ENCODE measurements at places on chromosomes 13 and 19.
A peak's percentile ranks its signal among the peaks of the same experiment; 100 is the strongest.

DNA sequence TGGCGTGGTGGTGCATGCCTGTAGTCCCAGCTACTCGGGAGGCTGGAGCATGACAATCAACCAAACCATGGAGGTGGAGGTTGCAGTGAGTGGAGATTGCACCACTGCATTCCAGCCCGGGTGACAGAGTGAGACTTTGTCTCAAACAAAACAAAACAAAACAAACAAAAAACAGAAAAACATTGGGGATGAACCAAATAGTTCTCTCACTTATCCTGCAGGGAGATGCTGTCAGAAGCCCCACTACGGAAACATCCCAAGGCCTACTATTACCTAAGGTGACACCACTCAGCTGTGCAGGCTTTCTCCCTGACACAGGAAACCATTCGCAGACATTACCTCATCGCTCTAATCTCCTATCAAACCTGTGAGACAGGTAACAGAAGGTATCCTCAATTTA lies 113.5 kb downstream of the FOXO1 start:
- no peak for DNase-seq

DNA sequence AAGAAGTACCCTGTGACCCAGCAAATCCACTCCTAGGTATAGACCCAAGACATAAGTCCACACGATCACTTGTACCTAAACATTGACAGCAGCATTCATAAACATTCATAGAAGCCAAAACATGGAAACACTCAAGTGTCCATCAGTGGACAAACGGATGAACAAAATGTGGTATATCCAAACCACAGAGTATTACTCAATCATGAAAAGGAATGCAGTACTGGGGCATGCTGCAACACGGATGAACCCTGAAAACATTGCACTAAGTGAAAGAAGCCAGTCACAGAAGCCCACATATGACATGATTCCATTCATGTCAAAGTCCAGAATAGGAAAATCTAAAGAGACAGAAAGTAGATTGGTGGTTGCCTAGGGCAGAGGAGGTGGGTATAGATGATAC lies 22.8 kb upstream of the CCNE1 start:
- no peak for DNase-seq

DNA sequence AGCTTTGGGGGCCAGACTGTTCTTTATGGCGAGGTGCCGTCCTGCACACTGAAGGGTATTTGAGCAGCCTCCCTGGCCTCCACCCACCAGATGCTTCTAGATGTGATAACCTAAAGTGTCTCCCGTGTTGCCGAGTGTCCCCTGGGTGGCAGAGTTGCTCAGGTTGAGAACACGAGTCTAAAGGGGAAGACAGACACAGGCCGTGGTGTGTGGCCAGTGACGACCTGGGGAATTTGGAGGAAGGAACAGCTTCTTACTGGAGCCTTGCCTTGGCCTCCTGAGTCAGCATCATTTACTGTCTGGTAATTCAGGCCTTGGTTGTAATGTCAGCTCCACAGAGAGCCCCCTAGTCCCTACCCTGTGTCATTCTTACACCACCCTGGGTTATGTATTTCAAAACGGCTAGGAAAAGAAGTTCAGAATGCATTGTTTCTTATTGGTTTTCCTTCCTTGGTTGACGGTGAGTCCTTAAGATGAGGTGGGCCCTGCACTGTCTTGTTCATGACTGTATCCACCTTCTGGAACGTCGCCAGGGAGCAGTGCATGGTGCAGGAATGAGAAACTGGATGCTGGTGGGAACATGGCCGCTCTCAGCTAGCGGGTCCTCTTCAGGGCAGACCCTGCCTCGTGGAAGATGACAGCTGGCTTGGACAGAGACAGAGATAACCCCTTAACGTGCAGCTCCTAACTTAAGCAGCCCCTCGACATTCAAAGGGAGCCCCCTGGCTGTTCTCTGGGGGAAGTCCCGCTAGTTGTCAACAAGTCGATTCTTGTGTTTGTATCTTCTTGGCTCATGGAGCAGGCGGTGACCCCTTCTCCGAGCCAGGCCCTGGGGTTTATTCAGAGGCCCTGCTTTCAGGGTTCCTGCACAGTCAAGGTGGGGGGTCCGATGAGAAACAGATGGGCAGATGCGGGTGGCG lies 7.2 kb downstream of the SIN3B start:
- no peak for DNase-seq

- DNase-seq = no peak
These were observed 139.3 kb downstream of the IRS2 start for GRCh38 chr13:109647053-109647452.

DNA sequence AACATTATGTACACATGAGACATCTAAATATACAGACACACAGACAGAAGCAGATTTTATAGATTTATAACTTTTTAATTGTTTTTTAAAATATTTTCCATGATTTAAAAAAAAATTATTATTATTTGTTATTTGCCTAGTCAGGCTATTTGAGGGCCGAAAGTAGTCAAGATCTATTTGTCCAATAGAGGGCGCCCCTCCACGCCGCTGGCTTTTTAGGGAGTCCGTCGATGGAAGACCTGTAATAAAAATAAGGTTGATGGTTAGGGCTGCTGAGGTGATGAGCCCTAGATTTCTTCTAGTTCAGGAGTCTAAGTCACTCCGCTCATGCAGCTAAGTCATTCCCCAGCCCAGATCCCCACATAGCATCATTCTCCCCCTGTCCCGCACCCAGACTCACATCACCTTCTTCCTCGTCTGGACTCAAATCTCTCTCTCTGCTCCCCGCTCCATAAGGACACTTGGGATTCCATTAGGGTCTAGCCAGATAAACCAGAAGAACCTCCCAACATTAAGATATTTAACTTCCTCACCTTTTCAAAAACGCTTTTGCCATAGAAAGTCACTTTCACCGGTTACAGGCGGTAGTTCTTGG lies 33.9 kb upstream of the CEACAM21 start:
- DNase-seq = peak; percentile 77

- DNase-seq = no peak
These were observed 69.1 kb downstream of the ARHGEF18 start for GRCh38 chr19:7417671-7418324.

- no peak for DNase-seq
These were observed 66.7 kb downstream of the LHFPL6 start for GRCh38 chr13:39536274-39536673.

- no peak for DNase-seq
These were observed 115.0 kb downstream of the GGACT start for GRCh38 chr13:100473501-100474044.

DNA sequence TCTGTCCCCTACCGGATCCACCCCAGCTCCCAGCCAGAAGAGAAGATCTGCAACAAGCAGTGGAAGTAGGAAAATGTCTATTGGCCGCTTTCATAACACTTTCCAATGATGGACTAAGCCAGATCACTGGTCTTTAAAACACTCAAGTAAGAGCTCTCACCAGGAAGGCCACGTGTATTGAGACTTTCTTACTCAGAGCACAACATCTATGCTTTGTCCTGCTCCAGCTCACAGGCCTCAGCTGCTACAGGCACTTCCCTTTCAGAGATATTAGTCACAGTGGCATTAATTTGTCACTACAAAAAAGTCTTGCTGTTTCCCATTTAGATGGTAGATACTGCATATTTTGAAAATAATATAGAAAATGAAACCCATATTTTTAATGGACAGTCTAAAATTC lies 164.2 kb downstream of the ABCC4 start:
- DNase-seq = no peak

GRCh38 chr19:57708641-57709361 lies at the start of gene ZNF154:
TSS of gene ZNF154 (minus strand) at chr19:57709204. CDS start at chr19:57708971, 233 bp downstream.
- DNase-seq = peak; percentile 7

GRCh38 chr19:46049597-46049996 lies 8.8 kb upstream of the IGFL4 start:
- DNase-seq = no peak

- DNase-seq = no peak
These were observed 22.0 kb downstream of the VWA8 start for GRCh38 chr13:41938918-41939317.

DNA sequence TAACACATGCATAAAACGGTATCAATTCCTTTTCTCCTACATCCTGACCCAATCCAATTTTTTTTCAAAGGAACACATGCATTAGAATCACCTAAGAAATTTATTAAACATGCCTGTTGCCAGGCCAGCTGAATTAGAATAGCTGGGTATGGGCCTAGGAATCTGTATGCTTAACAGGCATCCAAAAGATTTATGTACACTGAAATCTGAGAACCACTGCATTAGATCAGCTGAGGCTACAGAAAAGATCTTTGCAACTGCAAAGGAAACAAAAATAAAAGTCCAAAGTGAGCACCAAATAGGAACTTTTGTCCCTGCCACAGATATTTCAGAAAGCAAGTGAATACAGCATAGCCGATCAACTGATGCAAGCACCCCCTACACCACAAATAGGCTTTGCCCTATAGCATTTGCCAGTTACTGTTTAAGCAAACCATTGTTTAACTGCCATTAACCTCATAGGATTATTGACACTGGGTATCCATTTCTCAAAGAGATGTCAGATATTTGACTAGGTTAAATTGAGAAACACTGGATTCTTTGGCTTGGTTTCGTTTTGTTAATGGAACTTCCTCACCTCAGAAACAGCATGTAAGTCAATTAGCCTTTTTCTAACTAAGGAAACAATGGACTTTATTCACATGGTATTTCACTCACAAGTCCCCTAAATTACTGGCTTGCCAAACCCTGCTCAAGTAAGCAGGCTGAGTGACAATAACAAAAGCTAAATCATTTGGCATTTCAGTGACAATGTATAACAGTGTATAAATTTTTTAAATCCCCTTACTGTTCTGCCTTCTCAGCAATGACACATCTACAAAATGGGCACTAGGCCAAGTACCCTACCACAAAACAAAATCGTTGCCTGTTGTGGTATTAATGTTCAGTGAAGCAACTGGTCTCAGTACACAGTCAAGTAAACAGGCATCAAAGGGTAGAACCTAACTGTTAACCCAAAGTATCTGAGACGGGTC lies 67.8 kb downstream of the SUCLA2 start:
- DNase-seq = no peak

DNA sequence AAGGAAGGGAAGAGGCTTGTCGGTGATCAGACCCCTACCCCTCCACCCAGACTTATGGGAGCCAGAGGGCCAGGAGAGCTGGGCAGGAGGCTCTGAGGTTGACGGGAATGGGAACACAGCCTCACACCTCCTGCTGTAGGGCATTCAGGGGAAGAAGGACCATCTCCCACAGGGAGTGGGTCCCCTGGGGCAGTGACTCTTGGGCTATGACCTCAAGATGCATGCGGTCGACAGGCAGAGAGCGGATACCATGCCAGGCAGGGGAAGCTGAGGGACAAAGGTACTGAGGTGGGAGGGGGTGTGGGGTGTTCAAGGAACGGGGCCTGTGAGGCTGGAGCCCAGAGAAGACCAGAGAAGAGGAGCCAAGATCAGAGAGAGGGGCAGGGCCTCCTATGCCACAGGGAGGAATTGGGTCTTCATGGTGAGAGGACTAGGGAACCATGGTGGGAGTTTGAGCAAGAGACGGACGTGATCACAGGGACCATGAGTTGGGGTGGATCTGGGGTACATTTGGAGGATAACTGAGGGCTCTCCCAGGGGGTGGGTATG lies 4.6 kb upstream of the TCF3 start:
- DNase-seq = no peak

DNA sequence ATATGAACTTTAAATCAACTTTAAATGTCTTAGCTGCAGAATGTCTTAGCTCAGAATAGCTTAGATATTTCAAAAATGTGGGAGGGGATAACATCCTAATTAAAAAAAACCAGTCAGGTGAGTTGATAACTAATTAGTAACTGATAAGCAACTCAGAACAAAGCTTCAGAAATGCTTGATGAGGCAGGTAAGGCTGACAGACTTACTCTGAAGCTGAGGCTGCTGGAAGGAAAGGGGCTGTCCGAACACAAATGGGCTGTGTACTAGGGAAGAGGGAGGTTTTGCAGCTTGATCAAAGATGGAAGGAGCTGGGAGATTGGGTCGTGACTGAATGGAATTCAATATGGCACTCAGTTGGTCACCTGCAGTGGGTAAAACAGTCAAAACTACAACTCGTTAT lies 91.2 kb upstream of the FBXL3 start:
- DNase-seq = no peak

DNA sequence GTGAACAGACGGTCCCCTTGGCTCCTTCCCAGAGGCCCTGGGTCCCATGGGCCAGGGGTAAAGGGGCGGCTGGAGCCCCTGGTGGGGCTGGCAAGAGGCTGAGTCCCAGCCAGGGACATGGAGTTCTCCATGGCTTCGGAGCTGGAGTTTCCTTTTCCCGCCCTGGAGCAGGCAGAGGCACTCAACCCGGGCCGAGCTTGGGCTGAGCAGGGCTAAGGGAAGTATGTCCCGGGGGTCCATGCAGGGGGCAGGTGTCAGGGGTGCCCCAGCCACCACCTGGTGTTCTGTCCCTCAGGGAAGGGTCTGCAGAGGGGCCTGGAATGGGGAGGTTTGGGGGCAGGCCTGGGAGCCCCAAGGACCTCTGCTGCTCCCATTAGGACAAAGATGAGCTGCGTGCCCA lies 54.0 kb upstream of the TPM4 start:
- DNase-seq = no peak

- no peak for DNase-seq
These were observed 47.0 kb downstream of the CBY2 start for GRCh38 chr13:45748941-45749759.

GRCh38 chr13:105918842-105919741 lies 616.4 kb downstream of the EFNB2 start:
- no peak for DNase-seq

- DNase-seq = no peak
These were observed 81.8 kb upstream of the GJB6 start for GRCh38 chr13:20313896-20314295.

DNA sequence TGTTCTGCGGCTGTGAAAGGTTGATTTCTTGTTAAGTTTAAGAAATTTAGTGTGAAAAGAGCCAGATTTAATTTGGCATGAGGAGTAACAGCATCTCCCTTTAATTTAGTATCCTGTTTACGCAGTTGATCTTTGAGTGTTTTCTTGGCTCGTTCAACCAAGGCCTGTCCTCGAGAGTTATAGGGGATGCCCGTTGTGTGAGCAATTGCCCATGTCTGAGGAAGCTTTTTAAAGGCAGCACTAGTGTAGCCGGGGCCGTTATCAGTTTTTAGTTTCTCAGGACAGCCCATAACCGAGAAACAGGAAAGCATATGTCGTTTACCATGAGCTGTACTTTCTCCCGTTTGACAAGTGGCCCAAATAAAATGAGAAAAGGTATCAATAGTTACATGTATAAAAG lies 47.5 kb upstream of the ZNF43 start:
- no peak for DNase-seq

GRCh38 chr13:73106513-73107178 lies 47.8 kb downstream of the KLF5 start:
- no peak for DNase-seq

- no peak for DNase-seq
These were observed 801.1 kb downstream of the SLITRK5 start for GRCh38 chr13:88472316-88472715.

DNA sequence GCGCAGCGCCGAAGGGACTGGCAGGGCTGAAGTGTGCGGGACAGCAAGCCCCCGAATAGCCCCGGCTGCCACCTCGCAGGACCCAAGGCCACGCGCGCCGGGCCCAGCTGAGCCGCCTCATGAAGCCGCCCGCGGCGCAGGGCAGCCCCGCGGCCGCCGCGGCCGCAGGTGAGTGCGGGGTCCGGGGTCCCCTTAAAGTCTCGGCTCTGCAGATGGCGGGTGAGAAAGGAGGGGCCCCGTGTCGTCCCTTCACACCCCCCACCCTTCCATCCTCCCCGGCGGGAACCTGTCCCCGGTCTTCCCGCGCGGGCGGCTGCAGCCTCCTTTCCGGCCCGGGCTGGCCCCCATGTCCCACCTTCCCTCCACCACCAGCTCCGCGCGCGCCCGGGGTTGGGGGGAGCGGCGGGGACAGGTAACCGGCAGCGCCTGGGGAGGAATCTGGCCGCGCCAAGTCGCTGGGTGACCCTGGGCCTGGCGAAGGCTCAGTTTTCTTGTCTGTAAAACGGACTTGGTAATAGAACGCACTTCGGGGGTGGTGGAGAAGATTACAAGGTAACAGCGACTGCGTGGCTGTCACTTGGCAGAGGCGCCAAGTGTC lies 338 bp downstream of the RGCC start:
- peak; percentile 37 for DNase-seq

Measured in stimulated activated CD4-positive, alpha-beta T cell treated with anti-CD3 and anti-CD28 coated beads, TNF-alpha, amount 100 ng/mL, for 24 hours (primary cell).